ENCODE measurements at places on chromosomes 7 and 10. TPM values are rescaled to one million over a fixed set of nuclear protein-coding genes. Genes with fewer than 3 reads are reported as not detected.

- peak; percentile 92 for DNase-seq
These were observed at the start of gene SMKR1 for GRCh38 chr7:129501760-129502707. Gene SMKR1 (plus strand): TSS chr7:129502531. CDS start chr7:129502825, 294 bp downstream.

The HABP2 gene
- not detected for polyA plus RNA-seq

DNA sequence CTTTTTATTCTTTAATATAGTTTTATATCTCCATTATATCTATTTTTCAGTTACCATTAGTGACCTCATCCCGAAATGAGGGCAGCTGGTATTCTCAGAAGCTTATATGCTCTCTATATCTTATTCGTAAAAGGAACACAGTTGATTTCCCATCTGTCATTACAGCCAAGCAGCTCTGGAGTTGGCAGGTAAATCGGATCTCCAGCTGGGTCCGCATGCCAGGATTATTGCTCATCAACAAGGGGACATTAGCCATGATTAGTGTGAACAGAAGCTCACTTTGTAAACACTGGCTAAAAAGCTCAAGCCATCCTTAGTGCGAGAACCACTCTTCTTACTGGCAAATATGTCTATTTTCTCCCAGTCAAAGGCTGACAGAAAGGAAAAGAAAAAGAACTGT, 180.3 kb downstream of the NPSR1 start:
- no peak for DNase-seq

The TMEM196 gene
- polyA plus RNA-seq, result not detected

DNA sequence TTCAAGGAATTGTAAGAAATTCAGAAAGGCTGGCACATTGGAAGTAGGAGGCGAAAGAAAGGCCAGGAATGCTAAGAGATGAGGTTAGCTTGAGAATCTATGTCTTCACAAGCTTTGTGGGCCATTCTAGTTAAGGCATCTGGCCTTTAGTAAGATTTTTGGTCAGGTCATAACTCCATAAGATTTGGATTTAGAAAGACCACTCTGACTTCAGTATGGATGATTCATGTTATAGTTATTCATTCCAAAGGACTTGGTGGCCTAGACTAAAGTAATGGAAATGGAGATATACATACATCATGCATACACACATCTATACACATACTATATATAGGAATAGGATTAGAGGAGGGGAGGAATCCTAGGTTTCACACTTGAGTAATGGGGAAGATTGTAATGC, 77.5 kb downstream of the SEPTIN7 start:
- no peak for DNase-seq

DNA sequence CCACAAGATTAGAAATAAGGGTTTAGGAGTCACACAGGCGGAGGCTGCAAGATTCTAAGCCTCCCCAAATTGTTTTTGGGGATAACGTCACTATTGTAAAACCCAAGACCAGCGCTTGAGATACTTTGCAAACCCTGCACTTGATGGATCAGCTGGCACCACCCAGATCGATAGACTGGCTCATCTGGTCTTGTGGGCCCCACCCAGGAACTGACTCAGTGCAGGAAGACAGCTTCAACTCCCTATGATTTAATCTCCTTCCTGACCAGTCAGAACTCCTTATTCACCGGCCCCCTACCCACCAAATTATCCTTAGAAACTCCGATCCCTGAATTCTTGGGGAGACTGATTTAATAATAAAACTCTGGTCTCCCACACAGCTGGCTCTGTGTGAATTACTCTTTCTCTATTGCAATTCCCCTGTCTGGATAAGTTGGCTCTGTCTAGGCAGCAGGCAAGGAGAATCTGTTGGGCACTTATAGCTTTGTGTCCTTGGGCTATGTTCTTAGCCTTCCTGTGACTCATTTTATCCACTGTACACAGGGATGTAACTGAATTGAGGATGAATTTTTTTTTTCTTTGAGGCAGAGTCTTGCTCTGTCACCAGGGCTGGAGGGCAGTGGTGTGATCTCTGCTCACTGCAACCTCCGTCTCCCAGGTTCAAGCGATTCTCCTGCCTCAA, 64.4 kb upstream of the CARD11 start:
- DNase-seq, result no peak

The GIMAP7 gene
- 861 TPM for polyA plus RNA-seq

The MKI67 gene
- 0.70 TPM for polyA plus RNA-seq

- DNase-seq, result no peak
These were observed 252.2 kb downstream of the ELFN1 start for GRCh38 chr7:1922071-1922869.

The EMX2 gene
- polyA plus RNA-seq, result not detected

DNA sequence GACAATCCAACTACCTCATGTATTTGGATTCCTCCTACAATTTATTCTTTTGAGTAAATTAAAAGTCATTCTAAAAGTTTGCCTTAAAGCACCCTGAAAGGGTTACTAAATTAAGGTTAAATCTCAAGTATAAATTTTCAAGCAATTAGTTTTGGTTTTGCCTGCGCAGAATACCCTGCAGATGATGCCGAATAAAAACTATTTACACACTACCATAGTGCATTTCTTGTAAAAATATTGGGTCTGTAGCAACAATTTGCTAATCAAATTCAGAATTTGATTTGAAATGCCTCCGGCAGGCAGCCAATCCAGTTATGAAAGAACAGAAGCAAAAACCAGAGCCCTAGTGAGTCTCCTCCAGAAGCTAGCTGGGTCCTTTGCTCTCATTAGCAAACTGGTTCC, 122.2 kb downstream of the TWIST1 start:
- no peak for DNase-seq

The SRGN gene
- 274 TPM for polyA plus RNA-seq

The RPEL1 gene
- not detected for polyA plus RNA-seq

- DNase-seq, result no peak
These were observed 83.2 kb downstream of the PDE1C start for GRCh38 chr7:31986878-31987518.

GRCh38 chr7:51289623-51290303, 26.8 kb downstream of the COBL start:
- DNase-seq, result no peak
